ENCODE measurements at places on chromosomes 4 and X.

DNA sequence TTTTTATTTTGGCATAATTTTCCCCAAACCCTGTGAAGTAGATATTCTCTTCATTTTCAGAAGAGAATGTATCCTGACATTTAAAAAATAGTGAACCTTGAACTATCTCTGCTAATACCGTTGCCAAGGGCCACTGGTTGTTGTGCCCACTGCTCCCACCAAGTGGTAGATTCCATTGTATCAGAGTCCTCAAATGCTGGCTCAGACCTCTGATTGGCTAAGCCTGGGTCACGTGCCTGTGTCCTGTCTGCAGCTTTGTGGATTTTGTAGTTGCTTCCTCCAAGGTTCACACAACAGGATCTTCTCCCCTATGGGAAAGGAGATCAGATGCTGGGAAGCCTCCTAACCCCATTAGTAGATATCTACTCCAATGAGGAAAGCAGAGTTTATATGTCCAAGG is 104.8 kb upstream of the CASK start:
- DNase-seq, result no peak

- no peak for DNase-seq
These were observed 109.3 kb upstream of the USP9X start for GRCh38 chrX:40975951-40976350.

GRCh38 chrX:11724122-11725017 is 33.7 kb upstream of the MSL3 start:
- DNase-seq, result peak; percentile 5

GRCh38 chr4:120664851-120665250 is 257.7 kb downstream of the PRDM5 start:
- DNase-seq, result no peak

DNA sequence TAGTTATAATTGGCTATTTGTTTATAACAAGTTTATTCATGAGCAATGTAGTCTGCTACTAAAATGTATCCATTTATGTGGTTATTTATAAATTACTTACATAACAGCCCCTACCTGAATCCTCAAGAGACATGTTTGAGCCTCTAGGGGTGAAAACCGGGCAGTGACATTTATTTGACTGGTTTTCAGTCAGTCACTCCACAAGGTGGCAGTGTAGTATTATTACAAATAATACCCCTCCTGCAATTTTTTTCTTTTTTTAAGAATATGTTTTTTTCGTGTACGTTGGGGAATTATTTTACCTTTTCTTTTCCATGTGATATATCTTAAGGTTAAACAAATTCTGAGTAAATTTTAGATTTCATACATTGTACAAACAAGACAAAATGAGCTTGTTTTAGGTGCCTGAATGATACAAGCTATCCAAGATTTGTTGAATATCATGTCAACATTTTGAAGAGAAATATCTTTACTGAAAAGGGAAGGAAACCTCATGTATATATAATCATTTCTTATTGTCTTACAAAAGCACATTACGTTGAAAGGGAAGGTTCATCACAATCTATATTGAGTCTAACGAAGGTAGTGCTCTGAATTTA is 598.7 kb upstream of the TECRL start:
- DNase-seq, result no peak

All from fibroblast of gingiva (primary cell).